ENCODE measurements at places on chromosomes 11 and 22.

GRCh38 chr11:96187822-96188221 lies 155.2 kb downstream of the MAML2 start:
- DNase-seq, result peak; percentile 23

DNA sequence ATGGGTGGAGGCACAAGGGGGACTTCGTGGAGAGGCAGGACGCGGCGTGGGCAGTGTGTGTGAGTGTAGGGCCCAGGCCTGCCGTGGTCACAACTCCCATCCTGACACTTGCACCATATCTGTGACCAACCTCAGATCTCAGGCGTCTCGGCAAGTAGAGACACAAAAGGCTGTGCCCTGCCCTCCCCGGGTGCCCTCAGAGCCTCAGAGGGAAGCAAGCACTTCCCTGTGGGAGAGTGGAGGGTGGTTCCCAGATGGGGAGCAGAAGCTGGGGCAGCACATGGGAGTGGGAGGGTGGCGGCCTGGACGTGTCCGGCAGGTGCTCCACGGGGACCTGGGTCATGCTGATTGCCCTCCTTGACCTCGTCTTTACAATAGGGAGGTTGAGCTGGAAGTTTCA lies 20.4 kb downstream of the B3GAT1 start:
- DNase-seq, result no peak

GRCh38 chr11:12692229-12693075 lies 18.2 kb downstream of the TEAD1 start:
- no peak for DNase-seq

GRCh38 chr22:38831166-38831945 lies 12.5 kb downstream of the NPTXR start:
- DNase-seq, result no peak

- no peak for DNase-seq
Observed at GRCh38 chr11:12272821-12273617, 104.4 kb upstream of the PARVA start.

- DNase-seq, result no peak
Observed at GRCh38 chr11:124329787-124330478, 9.9 kb upstream of the OR8D2 start.

DNA sequence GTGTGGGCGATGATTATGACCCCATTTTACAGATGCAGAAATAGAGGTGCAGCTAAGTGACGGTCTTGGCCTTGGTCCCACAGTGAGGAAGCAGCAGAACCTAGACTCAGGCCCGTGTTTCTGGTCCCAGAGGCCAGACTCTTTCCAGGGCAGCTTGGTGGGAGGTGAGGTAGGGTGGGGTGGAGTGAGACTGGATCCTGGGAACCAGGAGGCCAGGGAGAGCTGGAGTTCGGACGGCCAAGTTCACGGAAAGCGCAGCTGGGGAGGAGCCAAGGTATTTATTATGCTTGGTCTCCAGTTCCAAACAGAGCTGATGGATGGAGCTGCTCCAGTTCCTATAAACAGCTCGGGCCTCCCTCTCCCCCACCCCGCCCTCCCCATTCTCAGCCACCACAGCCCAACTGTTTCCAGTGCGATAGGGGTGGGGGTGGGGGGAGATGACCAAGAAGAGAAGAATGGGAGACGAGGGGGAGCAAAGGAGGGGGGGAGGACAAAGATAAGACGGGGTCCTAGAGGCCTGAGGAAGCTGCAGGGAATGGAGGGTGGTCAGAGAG lies 16.2 kb downstream of the LRRC32 start:
- no peak for DNase-seq

GRCh38 chr22:23035557-23036277 lies 34.6 kb upstream of the GNAZ start:
- peak; percentile 14 for DNase-seq

GRCh38 chr11:35932681-35933319 lies 11.1 kb upstream of the LDLRAD3 start:
- no peak for DNase-seq

- DNase-seq, result no peak
Observed at GRCh38 chr11:91800208-91800914, 424.3 kb upstream of the FAT3 start.

DNA sequence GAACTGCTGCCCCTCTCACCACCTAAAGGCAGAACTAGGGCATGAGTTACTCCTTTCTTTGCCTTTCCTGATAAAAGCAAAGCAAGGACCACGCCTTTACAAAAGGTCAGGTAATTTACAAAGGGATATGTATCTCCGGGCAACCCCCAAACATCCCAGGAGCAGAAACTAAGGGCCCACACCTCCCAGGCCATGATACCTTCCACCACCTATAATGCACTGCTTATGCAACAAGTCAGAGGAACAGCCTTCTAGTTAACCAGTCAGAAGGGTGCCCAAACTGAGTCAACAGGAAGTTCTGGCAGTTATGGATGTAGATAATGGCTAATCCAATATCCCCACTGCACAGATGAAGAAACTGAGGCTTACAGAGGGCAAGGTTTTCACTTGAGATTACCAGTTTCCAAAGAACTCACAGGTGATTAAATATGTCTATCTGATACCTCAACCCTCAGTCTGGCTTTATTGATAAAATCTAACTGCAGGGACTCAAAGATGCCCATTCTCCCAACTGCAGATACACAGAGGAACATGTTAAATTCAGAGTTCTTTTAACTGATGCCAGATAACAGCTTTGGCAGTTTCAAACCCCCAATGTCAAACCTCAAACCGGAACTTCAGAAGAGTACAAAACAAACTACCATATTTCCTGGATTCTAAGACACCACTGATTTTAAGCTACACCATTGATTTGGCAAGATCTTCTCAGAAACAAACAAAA lies 16.8 kb upstream of the CASTOR1 start:
- DNase-seq, result peak; percentile 48

- no peak for DNase-seq
Observed at GRCh38 chr11:32068134-32068870, 22.6 kb upstream of the RCN1 start.

DNA sequence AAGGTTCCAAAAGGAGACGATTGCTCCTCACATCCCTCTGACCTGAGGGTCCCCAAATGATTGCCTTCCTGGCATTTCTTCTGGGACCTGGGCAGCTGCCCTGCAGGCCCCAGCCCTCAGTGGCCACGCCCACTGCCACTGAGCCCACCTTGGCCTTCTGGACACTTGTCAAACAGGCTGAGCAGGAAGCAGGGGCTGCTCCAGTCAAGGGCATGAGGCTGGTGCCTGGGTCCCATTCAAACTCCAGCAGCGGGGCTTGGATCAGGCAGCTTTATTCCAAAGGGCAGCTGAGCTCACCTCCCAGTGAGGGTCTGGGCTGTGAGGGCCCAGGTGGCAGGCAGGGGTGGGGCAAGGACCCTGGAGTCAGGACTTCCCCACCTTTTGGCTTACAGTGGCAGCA lies 13.6 kb downstream of the KCTD17 start:
- DNase-seq, result no peak

DNA sequence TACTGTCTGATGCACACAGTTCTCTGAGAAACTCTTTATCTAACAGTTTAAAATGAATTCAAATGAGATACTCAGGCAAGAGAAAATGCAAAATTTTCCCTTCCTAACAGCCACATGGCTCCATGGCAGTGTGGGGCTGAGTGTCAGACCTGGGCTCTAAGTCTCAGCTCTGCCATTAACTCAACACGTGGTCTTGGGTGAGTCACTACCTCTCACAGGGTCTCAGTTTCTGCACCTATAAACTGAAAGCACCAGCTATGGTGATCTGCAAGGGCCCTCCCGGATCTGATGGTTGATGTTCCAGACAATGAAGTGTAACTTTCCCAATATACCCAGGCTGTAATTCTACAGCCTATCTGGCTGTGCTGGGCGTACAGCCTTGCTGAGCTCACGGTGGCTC lies 70.5 kb downstream of the KCNC1 start:
- DNase-seq, result no peak

- no peak for DNase-seq
Observed at GRCh38 chr11:114396916-114397315, 3.4 kb downstream of the C11orf71 start.

DNA sequence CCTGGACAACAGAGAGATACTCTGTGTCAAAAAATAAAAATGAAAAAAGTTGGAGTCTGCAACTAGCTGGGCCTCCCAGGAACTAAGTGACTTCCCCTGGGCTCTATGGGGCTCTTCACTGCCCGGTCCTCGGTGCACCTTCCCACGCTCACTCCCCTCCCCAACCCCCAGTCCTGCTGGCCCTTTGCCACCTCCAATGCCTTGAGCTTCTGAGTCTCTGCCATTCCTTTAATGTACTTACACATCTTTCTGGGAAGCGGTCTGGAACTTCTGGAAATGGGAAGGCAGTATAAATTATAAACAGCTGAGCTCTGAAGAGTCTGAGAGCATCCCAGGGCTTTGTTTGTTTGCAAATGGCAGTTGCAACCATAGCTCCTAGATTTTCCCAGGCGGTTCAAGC lies 5.9 kb upstream of the BATF2 start:
- DNase-seq, result no peak

- no peak for DNase-seq
Observed at GRCh38 chr11:123188508-123189165, 6.4 kb downstream of the CLMP start.

- DNase-seq, result no peak
Observed at GRCh38 chr11:3775736-3776406, 21.5 kb downstream of the NUP98 start.

DNA sequence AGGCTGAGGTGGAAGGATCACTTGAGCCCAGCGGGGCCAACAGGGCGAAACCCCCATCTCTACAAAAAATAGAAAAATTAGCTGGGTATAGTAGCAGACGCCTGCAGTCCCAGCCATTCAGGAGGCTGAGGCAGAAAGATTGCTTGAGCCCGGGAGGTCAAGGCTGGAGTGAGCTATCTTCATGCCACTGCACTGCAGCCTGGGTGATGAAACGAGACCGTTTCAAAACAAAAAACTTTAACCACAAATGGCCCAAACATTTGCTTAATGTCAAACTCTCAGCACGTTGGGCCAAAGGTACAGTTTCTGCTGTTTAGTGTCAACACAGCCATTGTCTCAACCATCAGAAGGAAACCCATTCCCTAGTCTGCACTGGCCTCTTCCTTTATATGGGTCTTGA lies 69.2 kb upstream of the TTC12 start:
- DNase-seq, result no peak

- DNase-seq, result no peak
Observed at GRCh38 chr22:18121954-18122554, 11.4 kb downstream of the TUBA8 start.

- peak; percentile 10 for DNase-seq
Observed at GRCh38 chr11:30282289-30282631, 40.6 kb upstream of the ARL14EP start.

GRCh38 chr11:32829157-32829679 lies 509 bp upstream of the PRRG4 start:
- DNase-seq, result no peak

DNA sequence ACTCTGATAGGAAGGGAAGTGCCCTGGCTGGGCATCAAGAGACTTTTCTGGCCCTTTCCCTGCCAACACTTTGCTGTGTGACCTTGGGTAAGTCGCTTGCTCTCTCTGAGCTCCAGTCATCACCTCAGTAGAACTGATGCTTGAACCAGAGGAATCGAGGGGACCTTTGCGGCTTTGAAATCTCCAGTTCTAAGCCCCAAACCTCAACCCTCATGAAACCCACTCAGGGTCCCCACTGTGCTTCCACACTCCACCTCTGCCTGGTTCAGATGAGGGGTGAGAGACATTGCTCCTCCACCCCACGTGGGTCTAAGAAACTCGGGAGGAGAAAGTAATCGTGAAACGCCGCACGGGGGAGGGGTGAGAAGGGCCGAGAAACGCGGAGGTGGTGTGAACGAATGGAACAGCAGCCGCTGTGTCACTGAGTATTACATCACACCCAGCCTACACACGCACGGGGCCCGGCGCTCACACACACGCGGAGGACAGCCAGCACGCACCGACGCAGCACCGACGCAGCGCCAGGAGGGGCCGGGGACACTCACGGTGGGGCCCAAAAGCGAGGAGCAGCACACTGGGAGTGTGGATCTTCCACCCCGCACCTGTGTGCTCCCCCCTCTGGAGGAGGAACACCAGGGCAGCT lies 4.3 kb downstream of the RTN4RL2 start:
- DNase-seq, result no peak

- peak; percentile 7 for DNase-seq
Observed at GRCh38 chr11:75768909-75769771, 562 bp downstream of the DGAT2 start.
